Osteocyte (in vitro differentiated cells): ENCODE measurements at places on chromosomes 2 and 18. TPM values are rescaled to one million over a fixed set of nuclear protein-coding genes. Genes with fewer than 3 reads are reported as not detected.

ZFAND2B gene
- 30.0 and 31.4 TPM in 2 replicates for total RNA-seq

COLEC12 gene
- 113 and 120 TPM in 2 replicates for total RNA-seq

KLHL29 gene
- total RNA-seq: 5.0 and 5.2 TPM in 2 replicates

DNA sequence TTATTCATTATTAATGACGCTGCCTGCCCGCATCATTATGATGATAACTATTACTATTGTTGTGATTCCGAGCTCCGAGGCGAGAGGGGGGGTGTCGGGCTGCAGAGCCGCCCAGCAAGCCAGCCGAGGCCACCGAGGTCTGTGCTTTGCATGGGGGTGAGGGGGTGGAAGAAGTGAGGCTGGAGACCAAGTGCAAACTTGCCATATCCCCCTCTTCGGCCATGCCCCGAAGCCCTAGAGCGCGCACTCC is 3.6 kb downstream of the BCL11A start:
- no peaks in the 10 kb centered on the region for H3K27me3 ChIP-seq
- peak; percentile 83 for DNase-seq

GRCh38 chr2:112906276-112906675 is 4.7 kb upstream of the IL37 start:
- H3K36me3 ChIP-seq: no peaks in the 10 kb centered on the region
- H3K27ac ChIP-seq: no peak overlapping the region
- peaks cover 25% of the 10 kb centered on the region for H3K27me3 ChIP-seq
- no peak for DNase-seq
- no peak overlapping the region for H3K4me3 ChIP-seq

GRCh38 chr2:217215877-217216276 is 356.0 kb upstream of the TNP1 start:
- no peak overlapping the region for H3K4me3 ChIP-seq
- H3K27me3 ChIP-seq: no peaks in the 10 kb centered on the region
- no peaks in the 10 kb centered on the region for H3K36me3 ChIP-seq
- no peak for DNase-seq
- H3K27ac ChIP-seq: no peak overlapping the region

DNA sequence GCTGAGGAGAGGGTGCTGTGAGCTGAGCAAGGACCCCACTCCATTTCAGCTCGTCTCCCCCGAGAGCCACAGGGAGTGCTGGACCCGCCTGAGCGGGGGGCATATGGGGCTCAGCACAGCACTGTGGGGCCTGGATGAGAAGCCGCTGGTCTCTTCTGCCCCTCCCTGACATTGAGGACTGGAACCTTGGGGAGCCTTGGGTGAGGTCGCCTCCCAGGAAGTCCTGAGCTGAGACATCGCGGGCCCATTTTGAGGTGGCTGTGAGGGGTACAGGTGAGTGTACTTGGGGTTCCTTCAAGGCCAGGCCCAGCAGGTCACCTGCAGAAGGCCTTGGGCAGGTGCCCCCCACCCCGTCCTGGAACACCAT is 3.1 kb upstream of the AQP12A start:
- H3K27me3 ChIP-seq: peaks cover 9% of the 10 kb centered on the region
- H3K4me1 ChIP-seq: no peaks in the 10 kb centered on the region
- H3K36me3 ChIP-seq: no peaks in the 10 kb centered on the region
- no peak overlapping the region for H3K4me3 ChIP-seq

- peaks cover 42% of the 10 kb centered on the region for H3K27me3 ChIP-seq
- no peak overlapping the region for H3K27ac ChIP-seq
- H3K36me3 ChIP-seq: no peaks in the 10 kb centered on the region
- DNase-seq: no peak
- H3K4me1 ChIP-seq: no peaks in the 10 kb centered on the region
- H3K4me3 ChIP-seq: no peak overlapping the region
Measured at GRCh38 chr2:121144111-121144510, 140.9 kb downstream of the TFCP2L1 start.

- H3K27me3 ChIP-seq: no peaks in the 10 kb centered on the region
- H3K36me3 ChIP-seq: no peaks in the 10 kb centered on the region
- no peak overlapping the region for H3K27ac ChIP-seq
- H3K4me3 ChIP-seq: no peak overlapping the region
- DNase-seq: no peak
Measured at GRCh38 chr18:78323453-78324197, 656.0 kb upstream of the SALL3 start.

- DNase-seq: no peak
- no peaks in the 10 kb centered on the region for H3K27me3 ChIP-seq
- H3K4me1 ChIP-seq: peaks cover 38% of the 10 kb centered on the region
- H3K4me3 ChIP-seq: no peak overlapping the region
- peak overlapping the region; percentile 16 for H3K27ac ChIP-seq
Measured at GRCh38 chr2:137252934-137253333, 487.6 kb downstream of the THSD7B start.

DNA sequence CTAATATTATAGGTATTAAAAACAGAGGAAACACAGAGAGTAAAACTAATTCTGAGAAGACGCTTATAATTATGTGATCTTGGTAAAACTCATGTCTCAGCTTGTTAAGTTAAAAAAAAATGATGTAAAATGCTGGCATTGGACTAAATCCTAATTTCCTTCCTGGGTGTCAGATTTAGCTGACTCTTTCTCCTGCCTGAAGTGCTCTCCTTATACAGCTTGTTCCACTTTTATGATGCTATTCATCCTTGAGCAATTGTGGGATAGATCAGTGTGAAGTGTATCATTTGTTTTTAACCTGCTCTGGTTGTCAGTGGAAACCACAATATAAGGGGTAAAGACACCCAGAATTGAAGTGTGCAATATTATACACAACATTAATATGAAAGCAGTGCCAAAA is 84.9 kb downstream of the EFEMP1 start:
- no peak overlapping the region for H3K4me3 ChIP-seq
- peaks cover 7% of the 10 kb centered on the region for H3K4me1 ChIP-seq
- H3K27ac ChIP-seq: no peak overlapping the region
- no peaks in the 10 kb centered on the region for H3K36me3 ChIP-seq

GRCh38 chr2:185161701-185162100 is 563.4 kb downstream of the ZNF804A start:
- H3K4me1 ChIP-seq: no peaks in the 10 kb centered on the region
- DNase-seq: no peak
- H3K27ac ChIP-seq: no peak overlapping the region
- H3K27me3 ChIP-seq: no peaks in the 10 kb centered on the region
- H3K4me3 ChIP-seq: no peak overlapping the region

DNA sequence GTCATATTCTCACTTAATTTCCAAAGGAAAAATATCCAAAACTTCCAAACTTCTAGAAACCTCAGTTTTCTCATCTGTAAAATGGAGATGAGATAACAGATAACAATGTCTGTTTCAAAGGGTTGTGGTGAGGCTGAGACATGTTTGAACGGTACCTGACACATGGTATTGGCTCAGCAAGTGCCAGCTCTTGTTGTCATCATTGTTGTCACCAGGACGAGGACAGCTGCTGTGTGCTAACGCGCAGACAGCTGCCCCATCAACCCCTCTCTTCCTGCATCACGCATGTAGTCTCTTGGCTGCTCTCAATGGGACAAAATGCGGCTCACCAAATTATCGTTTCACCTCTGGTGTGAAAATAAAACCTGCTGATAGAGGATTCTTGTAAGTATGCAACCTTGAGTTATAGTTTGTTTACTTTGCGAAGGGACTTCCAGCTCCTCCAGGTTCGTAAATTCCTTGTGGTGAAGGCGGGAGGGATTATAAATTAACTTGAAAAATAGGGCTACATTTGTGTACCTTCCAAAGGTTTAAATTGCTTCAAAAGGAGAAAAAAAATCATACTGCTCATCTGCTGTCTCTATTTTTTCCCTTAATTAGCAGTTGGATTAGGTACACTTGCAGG is 605.4 kb downstream of the BCL11A start:
- peaks cover 3% of the 10 kb centered on the region for H3K27me3 ChIP-seq
- no peaks in the 10 kb centered on the region for H3K4me1 ChIP-seq
- H3K4me3 ChIP-seq: no peak overlapping the region
